Tibial nerve (tissue), 4 donors: ENCODE measurements at places on chromosomes 1 and 21.

DNA sequence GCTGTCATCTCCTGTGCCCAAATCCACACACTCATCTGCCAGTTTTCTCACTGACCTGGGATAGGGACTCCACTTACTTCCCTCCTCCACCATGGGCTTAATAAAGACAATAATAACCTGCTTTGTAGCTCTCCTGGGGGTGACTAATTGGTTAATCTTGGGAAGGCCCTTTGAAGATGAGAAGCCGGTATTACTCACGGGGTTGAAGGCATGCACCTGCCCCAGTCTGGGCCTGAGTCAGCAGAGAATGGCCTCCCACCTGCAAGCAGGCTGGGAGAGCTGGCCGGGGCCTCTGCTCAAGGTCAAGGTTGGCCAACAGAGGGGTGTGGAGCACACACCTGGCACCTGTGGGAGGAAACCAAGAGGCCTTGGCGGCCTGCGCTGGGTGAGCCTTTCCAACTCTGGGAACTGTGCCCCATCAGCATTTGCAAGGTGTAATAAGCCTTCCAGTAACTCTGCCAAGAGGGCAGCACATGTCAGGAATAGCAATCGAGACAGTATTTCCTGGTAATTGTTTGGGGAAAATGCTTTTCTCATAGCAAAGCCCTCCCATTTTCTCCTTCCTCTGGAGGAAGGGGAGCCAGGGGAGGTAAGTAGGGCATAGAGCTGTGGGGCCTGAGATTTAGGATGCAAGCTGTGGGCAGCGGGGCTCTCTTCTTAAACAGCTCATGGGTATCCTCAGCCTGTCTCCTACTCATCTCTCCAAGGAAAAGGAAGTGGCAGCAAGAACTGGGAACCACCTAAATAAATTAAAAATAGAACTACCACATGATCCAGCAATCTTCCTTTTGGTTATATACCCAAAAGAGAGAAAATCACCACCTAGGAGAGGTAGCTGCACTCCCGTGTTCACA, 49.0 kb downstream of the TOMM20 start:
- DNase-seq: no peak

DNA sequence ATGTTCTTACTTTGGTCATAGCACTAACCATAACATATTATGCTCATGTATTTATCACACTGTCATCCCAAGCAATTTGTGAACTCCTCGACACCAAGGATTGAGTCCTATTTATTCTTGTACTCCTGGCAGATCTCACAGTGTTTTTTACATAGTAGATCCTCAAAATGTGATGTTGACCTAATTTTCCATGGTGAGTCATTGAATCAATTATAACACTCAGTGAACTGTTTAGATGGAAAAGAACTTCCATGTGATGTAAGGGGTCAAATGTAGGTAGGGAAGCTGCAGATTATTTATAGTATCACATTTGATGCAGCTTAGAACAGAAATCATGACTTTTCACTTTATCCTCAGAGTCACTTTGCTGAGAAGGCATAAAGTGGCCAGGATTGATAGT, 281.9 kb upstream of the ADAMTS5 start:
- DNase-seq: no peak

GRCh38 chr1:167175901-167176300, 44.8 kb upstream of the POU2F1 start:
- no peak for DNase-seq

DNA sequence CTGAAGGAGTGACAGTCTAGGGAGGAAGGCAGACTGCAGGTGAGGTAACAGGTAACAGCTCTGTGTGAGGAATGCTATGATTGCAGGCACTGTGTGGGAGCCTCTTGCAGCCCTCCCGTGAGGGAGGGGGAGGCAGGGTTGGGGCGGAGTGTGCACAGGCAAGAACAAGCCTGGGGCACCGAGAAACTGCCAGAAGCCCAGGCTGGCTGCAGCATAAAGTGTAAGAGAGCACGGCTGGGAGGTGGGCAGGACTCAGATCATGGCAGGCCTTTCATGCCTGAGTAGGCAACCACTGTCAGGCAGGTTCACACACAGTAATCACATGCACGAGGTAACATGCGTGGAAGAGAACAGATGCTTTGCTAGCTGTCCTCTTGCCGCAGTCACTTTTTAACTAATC, 11.3 kb upstream of the RHEX start:
- DNase-seq: no peak

DNA sequence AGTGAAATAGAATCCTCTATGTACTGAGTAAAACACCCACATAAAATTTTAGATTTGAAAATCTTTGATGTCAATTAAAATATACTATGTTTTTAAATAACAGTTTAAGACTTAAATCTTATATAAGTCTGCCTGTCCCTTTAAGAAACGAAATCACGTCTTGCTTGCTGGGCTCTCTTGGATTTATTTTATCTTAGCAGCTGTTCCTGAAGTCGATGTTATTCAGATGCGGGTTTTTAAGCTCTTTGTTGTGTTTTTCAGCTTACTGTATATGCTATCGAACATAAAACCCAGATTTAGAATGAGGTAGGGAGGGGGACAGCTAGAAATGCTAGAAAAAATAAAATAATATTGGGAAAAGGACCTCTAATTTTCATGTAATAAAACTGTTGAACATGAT, 11.1 kb upstream of the SSX2IP start:
- no peak for DNase-seq

- no peak for DNase-seq
Measured at GRCh38 chr21:45543371-45543709, 1.1 kb upstream of the SLC19A1 start.

DNA sequence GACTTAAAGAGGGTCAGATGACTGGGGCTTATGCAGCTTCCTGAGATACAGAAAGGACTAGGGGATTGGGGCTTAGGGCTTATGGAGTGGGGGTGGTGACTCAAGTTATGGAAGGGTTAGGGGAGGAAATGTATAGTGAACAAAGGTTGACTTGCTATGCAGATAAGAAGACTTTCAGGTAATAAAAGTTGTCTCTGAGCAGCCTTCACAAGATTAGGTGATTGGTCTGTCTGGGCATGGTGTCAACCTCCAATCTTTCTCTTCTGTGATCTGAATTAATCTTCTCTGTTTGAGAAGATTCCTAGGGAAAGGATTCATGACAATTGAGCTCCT, 436.5 kb downstream of the SIPA1L2 start:
- DNase-seq: no peak

GRCh38 chr1:75616436-75617433, 5.8 kb upstream of the SLC44A5 start:
- DNase-seq: no peak

DNA sequence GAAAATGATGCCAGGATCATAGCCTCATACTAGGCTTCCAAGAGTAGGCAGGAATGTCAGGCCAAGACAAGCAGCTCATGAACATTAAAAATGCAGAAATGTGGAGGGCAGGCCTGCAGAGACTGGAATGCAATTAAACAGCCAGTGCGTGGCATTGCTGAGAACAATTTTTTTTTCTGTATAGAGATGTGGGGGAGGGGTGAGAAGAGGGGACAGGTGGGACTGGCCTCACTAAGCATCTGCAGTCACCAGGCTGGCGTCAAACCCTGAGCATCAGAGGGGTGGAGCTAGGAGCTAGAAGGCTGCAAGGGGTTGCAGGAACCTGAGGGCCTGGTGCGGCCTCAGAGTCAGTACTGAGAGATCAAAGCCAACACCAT, 114.1 kb downstream of the TNR start:
- DNase-seq: no peak

- no peak for DNase-seq
Measured at GRCh38 chr1:34994878-34995277, 9.7 kb upstream of the TMEM35B start.

GRCh38 chr1:51968632-51969031, 21.9 kb downstream of the RAB3B start:
- no peak for DNase-seq

DNA sequence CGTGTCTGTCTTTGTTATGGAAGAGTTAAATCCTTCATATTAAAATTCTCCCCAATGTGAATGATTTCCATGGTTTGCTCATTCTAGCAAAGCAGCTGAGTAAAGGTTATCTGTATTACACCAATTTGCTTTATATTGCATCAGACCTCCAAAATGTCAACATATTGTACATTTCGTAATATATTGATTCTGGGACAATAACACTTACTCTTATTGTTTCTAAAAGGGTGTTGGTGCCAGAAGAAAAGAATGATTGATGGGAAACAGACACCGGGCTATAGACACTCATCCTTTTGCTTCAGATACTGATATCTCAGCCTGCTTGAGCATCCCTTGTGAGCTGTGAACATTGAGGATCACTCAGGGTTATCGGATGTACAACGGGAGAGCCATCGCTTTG, 7.0 kb downstream of the NTNG1 start:
- DNase-seq: no peak

- no peak for DNase-seq
Measured at GRCh38 chr21:41775149-41775472, 8.3 kb upstream of the RIPK4 start.

GRCh38 chr1:106254748-106255147, 801.7 kb upstream of the PRMT6 start:
- DNase-seq: no peak

DNA sequence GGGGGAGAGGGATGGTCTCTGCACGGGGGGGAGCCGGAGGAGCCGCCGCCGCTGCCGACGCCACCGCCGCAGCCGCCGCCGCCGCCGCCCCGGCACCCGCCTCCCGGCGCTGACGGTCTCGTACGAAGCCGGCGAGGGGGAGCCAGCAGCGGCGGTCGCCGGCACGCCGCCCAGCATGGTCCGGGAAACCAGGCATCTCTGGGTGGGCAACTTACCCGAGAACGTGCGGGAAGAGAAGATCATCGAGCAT, 311 bp downstream of the SPEN start:
- DNase-seq: no peak

GRCh38 chr1:96923753-96924152, 202.2 kb downstream of the PTBP2 start:
- no peak for DNase-seq

GRCh38 chr1:235298758-235299157, 29.2 kb downstream of the ARID4B start:
- DNase-seq: no peak

DNA sequence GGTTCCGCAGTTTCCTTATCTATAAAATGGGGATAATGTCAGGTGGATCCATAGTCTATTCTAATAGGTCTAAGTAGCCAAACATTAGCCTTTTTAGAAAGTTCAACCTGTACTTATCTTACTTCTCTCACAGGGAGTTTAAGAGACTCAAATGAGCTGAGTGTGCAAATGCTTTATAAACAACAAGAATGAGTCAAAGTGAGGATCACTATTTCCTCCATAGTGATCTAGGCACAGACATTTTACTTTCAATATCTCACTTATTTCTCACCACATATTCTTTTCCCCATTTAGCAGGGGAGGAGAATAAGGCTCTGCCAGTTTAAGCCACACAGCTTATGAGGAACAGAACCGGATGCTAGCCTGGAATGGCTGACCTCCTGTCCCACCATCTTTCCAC, 92.1 kb upstream of the LMO4 start:
- no peak for DNase-seq

GRCh38 chr1:21913258-21913657, 23.9 kb downstream of the HSPG2 start:
- no peak for DNase-seq

DNA sequence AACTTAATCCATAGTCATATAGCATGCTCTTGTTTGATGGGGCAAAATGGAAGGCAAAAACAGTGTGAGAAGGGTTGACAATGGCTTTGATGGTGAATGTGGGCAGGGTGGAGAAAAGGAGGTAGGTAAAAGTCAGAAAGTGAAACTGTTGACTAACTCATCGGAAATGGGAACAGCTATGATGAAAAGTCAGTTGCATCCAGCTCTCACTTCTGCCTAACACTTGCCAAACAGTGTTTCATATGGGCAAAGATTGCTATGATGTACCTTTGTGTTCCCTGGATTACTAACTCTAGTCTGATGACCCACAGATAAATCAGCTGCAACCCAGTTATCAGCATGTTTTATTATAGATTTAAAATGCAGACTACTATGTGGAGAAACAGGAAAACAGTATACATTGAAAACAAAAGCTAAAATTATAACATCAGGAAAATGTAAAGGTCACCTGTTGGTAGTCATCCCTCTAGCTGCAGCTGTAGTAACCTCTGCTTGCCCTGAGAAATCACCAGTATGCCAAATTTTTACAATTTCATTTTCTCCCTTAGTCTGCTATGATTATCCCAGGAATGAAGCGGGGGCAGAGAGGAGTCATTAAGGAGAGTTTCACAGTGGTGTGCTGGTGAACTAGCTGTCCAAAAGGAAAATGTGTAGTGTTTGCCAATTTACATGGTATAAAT, 11.7 kb downstream of the TNFSF18 start:
- DNase-seq: no peak

- no peak for DNase-seq
Measured at GRCh38 chr21:17590430-17590829, 22.3 kb downstream of the BTG3 start.

GRCh38 chr1:45854724-45855123, 51.3 kb downstream of the MAST2 start:
- no peak for DNase-seq

- DNase-seq: no peak
Measured at GRCh38 chr1:212914789-212915188, 35.6 kb upstream of the VASH2 start.

DNA sequence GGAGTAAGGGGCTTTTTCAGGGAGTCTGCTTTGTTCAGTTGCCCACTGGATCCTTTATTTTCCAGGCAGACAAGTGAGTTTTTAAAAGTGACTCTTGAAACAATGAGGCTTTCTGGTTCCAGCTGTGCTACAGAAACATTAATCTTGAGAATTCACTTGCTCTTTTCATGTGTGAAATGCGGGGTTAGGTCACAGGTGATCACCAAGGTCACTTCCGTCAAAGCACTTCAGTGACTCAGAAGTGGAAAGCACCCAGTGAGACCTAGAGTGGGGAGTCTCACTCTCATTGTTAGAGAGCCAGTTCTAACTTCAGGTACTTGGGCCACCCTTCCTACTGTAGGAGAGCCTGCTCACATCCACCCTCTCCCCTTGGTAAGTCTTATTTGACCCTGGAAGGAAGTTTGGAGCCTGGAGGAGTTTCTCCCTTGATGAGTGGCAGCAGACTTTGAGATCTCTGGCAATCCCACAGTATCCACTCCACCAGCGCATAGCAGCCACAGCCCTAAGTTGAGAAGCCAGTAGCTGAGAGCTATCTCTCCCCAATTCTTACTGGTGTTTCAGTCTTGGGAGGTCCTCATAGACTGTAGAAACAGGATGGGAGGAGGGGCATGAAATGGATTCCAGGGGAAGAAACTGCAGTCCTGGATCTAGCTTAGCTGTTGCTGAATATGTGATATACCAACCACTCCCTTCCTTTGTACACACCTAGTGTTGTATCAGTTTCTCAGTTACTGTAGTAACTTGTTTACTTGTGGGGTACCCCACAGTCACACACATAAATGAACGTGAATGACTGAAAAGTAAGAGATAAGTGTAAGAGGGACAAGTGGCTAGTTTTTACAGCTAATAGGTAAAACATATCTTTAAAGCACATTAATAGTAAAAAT, 3.1 kb downstream of the TACSTD2 start:
- no peak for DNase-seq

DNA sequence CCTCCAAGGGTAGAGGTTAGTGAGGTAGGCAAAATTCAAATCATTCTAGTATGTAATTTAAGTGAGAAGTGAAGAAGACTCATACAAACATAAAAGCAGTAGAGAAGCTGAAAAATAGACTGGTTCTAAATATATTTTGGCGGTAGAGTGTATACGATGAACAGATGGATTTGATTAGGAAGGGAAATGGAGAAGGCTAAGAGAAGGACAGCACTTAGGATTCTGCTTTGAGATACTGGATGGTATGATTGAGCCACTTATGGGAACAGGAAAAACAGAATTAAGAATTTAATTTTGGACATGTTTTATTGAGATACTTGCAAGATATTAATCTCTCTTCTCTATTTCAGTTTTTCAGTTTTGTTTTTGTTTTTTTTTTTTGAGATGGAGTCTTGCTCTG, 60.1 kb downstream of the EPB41 start:
- DNase-seq: no peak
